IPS-NIHi11 (cell line): ENCODE measurements at places on chromosomes 16 and 17.
A peak's percentile ranks its signal among the peaks of the same experiment; 100 is the strongest.

GRCh38 chr17:65103431-65103830, 33.7 kb upstream of the RGS9 start:
- no peak for DNase-seq

GRCh38 chr16:4272114-4272956, 488 bp downstream of the TFAP4 start:
- peak; percentile 48 for DNase-seq

GRCh38 chr17:45813048-45813725, 29.1 kb downstream of the CRHR1 start:
- DNase-seq = peak; percentile 90

- peak; percentile 70 for DNase-seq
These were observed 24.8 kb upstream of the ARHGAP23 start for GRCh38 chr17:38403491-38403890.

DNA sequence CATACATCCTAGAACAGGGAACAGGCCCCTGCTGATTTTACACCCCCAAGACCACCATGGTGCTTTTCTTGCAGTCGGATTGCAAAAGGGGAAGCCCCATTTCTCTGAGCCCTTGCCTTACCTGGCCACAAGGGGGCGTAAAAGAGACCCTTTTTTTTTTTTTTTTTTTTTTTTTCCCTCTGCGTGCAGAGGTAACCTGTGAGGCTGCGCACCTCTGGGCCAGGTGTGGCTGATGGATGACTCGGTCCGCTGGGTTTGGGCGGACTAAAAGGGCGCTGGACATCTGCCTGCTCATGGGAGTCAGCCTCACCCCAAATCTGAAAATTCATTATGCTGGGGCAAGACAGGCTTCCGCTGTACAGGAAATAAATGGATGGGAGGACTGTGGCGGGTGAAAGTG, 281.0 kb downstream of the CBLN1 start:
- DNase-seq = peak; percentile 57

DNA sequence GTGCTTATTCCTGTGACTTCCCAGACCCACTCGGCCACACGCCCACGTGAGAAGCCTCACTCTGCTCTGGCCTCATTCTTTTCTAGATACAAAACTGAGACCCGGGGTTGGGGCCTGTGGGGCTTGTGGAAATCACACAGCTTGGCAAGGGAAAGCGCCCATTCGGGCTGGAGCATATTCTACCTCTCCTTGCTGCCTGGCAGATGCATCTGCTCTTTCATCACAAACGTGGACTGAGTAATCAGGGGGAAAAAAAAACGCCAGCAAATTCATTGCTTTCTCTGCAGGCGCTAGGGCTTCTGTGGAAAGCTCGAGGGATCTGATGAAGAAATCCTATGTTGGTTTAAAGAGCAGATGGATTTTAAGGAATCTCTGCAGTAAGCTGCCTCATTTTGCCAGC, 44.4 kb downstream of the DNAH9 start:
- DNase-seq = no peak

- no peak for DNase-seq
These were observed 16.3 kb upstream of the CBFA2T3 start for GRCh38 chr16:88993166-88993761.

DNA sequence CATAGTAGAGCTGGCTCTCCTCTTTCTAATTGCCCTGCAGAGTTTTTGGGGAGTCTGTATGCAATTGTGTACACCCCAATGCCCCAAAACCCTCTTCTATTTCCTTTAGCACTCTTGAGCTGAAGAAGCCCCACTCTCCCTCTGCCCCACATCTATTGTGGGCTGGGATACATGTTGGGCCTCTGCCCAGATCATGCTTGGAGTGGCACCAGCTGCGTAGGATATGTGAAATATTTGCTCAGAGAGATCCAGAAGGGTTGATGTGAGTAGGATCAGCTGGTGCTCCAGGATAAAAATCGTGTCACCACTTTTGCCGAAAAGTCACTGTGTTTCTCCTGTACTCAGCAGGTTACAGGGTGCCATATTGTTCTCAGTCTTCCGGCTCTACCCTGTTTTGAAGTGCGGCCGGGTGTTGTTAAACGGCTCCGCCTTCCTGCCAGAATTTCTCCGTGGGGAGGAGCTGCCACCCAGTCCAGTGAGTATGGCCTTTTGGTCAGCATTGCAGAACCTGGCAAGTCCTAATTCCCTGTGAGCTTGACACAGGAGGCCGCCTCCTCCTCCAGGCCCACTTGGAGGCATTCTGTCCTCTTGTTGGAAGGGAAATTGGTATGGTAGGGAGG, 664.5 kb downstream of the WWOX start:
- no peak for DNase-seq

- DNase-seq = no peak
These were observed 2.7 kb downstream of the METRN start for GRCh38 chr16:717450-718245.

DNA sequence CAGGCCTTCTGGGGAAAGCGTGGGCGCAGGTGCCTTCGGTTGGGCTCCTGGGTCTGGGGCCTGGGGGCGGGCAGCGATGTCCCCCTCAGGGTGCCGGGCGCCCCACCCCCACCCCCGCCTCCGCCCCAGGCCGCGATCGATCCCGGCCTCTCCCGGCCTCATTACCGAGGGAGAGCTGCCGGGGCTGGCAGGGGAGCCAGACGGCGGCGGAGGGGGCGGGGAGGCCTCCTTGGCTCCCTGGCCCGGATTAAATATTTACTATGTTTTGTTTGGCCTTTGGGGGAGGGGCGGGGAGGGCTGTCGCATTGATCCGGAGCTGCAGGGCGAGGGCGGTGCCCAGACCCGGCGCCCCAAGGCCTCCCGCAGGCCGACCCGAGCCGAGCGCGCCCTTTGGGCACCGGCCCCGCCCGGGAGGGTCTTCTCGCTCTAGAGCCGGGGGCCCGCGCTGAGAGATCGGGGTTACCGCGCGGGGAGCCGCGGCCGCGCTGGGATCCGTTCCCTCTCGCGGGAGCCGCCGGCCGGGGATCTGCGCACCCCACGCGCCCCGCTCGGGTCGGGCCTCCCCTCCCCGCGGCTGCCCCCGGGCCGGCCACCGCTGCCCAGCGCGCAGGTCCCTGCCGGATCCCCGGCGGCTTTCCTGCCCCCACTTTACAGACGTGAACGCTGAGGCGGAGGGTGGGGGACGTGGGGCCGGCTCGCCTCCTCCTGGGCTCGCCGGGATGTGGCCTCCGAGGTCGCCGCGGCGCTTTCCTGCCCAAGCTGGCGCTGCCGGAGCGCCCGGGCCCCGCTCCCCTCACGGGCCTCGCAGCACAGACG, 27.0 kb downstream of the RTN4RL1 start:
- DNase-seq = peak; percentile 67
